Chondrocyte (in vitro differentiated cells): ENCODE measurements at places on chromosomes 6 and 20. TPM values are rescaled to one million over a fixed set of nuclear protein-coding genes. Genes with fewer than 3 reads are reported as not detected.

The TGM6 gene
- total RNA-seq: not detected in 3 replicates

The SLC22A16 gene
- total RNA-seq: not detected in 3 replicates

The EYS gene
- not detected in 3 replicates for total RNA-seq

The TUBB2B gene
- total RNA-seq: 109 to 119 TPM (median 117 TPM) in 3 replicates

The IRAK1BP1 gene
- total RNA-seq: 1.3 to 3.6 TPM (median 1.8 TPM) in 3 replicates

The INSM1 gene
- not detected in 3 replicates for total RNA-seq

The TCP11 gene
- total RNA-seq: not detected in 3 replicates

The SIGLEC1 gene
- total RNA-seq: 0.08 TPM in 1 of 3 replicates, not detected in the others

The CRISP3 gene
- total RNA-seq: not detected in 3 replicates

The TRIM31 gene
- not detected in 3 replicates for total RNA-seq

The CYP39A1 gene
- total RNA-seq: 0.31 to 0.62 TPM in 2 of 3 replicates, not detected in the other

The SLC17A2 gene
- not detected in 3 replicates for total RNA-seq

The HCK gene
- not detected in 3 replicates for total RNA-seq

DNA sequence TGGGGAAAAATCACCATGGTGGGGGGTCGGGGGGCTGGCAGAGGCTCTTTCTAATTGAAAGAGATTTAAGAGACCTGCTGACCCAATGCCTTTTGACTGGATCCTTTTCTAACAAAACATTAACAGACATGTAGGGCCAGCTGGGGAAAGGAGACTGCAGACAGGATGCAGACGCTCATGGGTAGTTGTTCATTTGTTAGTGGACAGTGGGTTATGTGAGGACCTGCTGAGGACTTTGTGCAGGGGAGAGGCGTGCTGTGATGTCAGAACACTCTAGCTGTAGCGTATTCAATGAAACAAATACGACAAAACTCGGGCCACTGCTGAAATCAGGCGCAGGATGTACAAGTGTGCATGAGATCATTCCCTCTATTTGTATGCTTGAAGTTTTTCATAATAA is 1.2 kb downstream of the IP6K3 start:
- H3K4me3 ChIP-seq: peak overlapping the region; percentile 67
- no peaks in the 10 kb centered on the region for H3K27me3 ChIP-seq
- H3K36me3 ChIP-seq: no peaks in the 10 kb centered on the region
- H3K4me1 ChIP-seq: peaks cover 46% of the 10 kb centered on the region
- DNase-seq: no peak

DNA sequence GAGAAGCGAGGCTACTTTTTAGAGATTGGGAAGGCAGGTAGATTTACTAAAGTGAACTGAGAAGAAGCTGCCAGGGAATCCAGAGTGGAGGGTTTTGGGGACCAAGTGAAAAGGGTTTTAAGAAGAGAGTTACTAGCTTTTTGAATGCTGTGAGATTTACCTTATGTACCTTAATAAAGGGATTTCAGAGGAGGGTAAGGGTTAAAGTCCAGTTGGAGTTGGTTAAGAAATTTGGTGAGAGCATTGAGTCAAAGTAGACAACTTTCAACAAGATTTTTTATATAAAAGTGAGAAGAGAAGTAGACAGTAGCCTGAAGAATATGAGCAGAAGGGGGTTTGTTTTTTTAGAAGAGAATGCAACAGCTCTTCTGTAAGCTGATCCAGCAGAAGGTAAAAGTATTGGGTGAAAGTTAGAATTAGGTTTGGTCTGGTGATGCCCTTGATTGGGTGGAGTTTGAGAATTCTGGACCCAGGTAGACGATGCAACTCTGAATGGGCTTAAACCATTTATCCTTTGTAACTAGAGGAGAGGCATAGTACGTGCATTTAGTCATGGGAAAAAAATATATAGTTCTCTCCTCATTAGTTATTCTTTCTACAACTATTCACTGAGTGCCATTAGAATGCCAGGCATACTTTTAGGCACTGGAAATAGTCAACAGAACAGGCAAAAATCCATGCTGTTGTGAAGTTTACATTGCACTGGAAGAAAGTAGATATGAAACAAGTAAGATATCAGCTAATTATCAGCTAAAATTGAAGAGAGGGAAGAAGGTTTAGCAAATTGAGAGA is 44.8 kb downstream of the ATRN start:
- no peak overlapping the region for H3K4me3 ChIP-seq
- H3K36me3 ChIP-seq: peaks cover 6% of the 10 kb centered on the region
- H3K27me3 ChIP-seq: no peaks in the 10 kb centered on the region
- DNase-seq: no peak
- peaks cover 32% of the 10 kb centered on the region for H3K4me1 ChIP-seq

DNA sequence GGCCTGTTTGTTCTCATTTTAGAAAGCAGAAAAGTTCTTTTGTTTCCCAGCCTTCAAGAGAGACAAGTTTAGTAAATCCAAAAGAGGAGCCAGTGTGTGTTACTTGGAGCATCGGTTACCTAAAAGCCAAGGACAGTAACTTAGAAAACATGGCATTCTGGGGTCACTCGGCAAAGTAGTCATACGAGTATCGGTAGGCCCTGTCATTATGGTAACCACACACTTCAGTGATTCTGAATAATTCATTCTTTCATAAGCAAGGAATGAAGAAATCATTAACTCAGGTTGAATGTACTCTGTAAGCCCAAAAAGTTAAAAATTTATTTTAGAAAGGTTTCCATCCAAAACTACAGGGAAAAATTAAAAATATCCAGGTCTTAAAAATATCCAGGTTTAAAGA is 34.0 kb downstream of the CNKSR3 start:
- H3K4me1 ChIP-seq: peaks cover 69% of the 10 kb centered on the region
- no peaks in the 10 kb centered on the region for H3K36me3 ChIP-seq
- no peaks in the 10 kb centered on the region for H3K27me3 ChIP-seq
- DNase-seq: no peak

- H3K4me1 ChIP-seq: peaks cover 38% of the 10 kb centered on the region
- no peak overlapping the region for H3K27ac ChIP-seq
- no peaks in the 10 kb centered on the region for H3K27me3 ChIP-seq
- no peak overlapping the region for H3K4me3 ChIP-seq
Measured at GRCh38 chr6:3333263-3333662, 74.5 kb downstream of the PSMG4 start.

- no peak overlapping the region for H3K27ac ChIP-seq
- no peak overlapping the region for H3K4me3 ChIP-seq
- no peaks in the 10 kb centered on the region for H3K27me3 ChIP-seq
- no peak for DNase-seq
- H3K36me3 ChIP-seq: peaks cover 2% of the 10 kb centered on the region
- H3K4me1 ChIP-seq: peaks cover 14% of the 10 kb centered on the region
Measured at GRCh38 chr20:23230766-23231385, 119.7 kb upstream of the NXT1 start.

DNA sequence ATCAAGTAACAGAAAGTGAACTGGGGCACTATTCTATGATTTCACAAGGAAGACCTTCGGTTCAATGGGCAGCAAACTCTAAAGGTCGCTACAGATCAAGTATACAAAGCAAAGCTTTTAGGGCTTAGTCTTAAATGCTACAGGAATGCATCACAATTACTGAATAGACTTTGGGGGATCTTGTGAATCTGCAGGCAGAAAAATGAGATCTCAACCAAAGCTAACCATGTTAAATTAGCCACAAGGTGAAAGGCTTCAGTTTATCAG is 98.0 kb upstream of the TMEM30A start:
- H3K27ac ChIP-seq: no peak overlapping the region
- no peak overlapping the region for H3K4me3 ChIP-seq
- H3K36me3 ChIP-seq: peaks cover 4% of the 10 kb centered on the region
- H3K27me3 ChIP-seq: peaks cover 2% of the 10 kb centered on the region

DNA sequence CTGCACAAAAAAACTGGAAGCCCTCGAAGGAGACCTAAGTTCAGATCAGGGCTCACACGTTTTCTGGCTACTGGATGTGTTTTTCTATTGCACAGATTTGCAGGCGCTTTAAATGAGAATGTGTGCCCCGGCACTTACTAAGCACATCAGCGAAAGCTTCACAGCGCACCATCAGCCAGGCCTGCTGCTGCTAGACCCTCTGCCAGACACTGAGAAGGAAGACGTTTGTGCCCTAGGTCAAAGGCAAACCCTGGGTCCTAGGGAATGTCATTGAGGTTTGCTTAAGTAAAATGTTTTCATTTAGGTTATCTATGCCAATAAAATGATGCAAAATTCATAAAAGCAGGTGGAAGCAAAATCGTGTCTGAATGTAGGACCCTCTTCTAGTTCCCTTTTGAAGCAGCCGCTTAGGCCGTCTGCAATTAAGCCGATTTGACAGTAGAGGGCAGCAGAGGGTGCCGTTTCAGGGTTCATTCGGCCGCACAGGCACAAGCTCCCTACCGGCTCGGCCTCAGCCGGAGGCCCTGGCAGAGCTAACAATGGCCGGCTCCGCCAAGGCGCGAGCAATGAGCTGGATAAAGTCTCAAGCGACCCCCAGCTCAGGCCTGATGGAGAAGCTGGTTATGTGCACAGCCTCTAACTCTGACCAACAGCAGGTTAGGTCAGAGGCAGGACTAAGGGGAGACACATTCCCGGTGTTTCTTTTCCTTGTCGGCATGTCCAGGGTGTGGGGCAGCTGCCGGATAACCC is 107.2 kb upstream of the FOXA2 start:
- peaks cover 22% of the 10 kb centered on the region for H3K4me1 ChIP-seq
- no peak overlapping the region for H3K27ac ChIP-seq
- no peak for DNase-seq
- no peak overlapping the region for H3K4me3 ChIP-seq

DNA sequence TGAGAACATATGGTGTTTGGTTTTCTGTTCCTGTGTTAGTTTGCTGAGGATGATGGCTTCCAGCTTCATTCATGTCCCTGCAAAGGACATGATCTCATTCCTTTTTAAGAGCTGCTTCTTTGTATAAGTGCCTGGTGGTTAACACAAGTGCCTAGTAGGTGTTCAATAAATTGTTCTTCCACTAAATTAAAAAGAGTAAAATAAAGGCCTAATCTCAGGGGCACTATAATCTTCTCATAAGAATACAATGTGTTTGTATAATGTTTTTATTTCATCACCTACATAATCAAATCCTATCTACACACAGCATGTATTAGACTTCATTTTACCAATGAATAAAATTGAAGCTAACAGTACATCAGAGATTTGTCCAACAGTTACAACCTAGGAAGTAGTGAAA is 252.7 kb downstream of the KHDC1L start:
- no peak for DNase-seq
- H3K27ac ChIP-seq: no peak overlapping the region
- no peaks in the 10 kb centered on the region for H3K27me3 ChIP-seq
- H3K36me3 ChIP-seq: no peaks in the 10 kb centered on the region
- H3K4me1 ChIP-seq: peaks cover 17% of the 10 kb centered on the region

GRCh38 chr6:75084018-75084417 is 121.8 kb downstream of the COL12A1 start:
- no peaks in the 10 kb centered on the region for H3K27me3 ChIP-seq
- peaks cover 72% of the 10 kb centered on the region for H3K4me1 ChIP-seq
- peak overlapping the region; percentile 43 for H3K27ac ChIP-seq
- DNase-seq: no peak
- H3K4me3 ChIP-seq: no peak overlapping the region

DNA sequence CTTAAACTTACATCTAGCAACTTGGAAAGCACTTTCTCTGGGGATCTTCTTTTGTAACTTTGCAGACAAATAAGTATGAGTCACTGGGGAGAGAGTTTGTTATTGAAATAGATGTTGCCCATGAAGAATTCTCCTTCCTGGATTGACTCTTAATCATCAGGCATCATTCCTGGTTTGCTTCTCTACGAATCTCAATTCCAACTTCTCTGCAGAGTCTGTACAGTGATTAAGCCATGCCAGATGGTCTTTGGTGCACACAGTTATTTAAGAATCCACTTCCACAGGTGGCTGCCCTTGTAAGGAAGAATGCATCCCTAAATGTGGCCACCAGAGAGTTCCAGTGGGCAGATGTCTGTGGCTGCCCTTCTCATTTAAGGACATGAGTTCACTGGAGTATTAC is 25.7 kb downstream of the MYCT1 start:
- no peaks in the 10 kb centered on the region for H3K4me1 ChIP-seq
- no peak overlapping the region for H3K27ac ChIP-seq
- DNase-seq: no peak

- no peak overlapping the region for H3K27ac ChIP-seq
- peaks cover 16% of the 10 kb centered on the region for H3K4me1 ChIP-seq
- H3K36me3 ChIP-seq: no peaks in the 10 kb centered on the region
- H3K27me3 ChIP-seq: no peaks in the 10 kb centered on the region
Measured at GRCh38 chr6:4598384-4598995, 177.7 kb upstream of the CDYL start.

GRCh38 chr6:16764188-16764950 is 3.1 kb upstream of the ATXN1 start:
- peak overlapping the region; percentile 50 for H3K27ac ChIP-seq
- peaks cover 65% of the 10 kb centered on the region for H3K4me1 ChIP-seq
- no peaks in the 10 kb centered on the region for H3K36me3 ChIP-seq

DNA sequence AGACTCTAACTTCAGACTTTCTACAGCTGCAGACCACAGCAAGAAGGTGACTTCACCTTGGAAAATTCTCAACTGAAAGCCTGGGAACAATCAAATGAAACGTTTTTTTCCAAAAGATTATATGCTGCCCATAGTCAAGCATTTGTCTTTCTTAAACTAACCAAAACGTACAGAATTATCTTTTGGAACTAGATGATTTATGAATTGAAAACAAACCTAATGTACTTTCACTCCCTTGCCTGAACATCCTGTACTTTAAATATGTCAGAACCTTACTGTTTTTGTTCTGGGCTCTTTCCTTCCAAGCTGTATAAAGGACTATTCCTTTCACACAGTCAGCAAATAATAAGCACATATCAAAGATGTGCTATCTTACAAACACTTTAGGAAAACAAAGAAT is 62.4 kb upstream of the TNFAIP3 start:
- peaks cover 27% of the 10 kb centered on the region for H3K4me1 ChIP-seq
- peak overlapping the region; percentile 67 for H3K27ac ChIP-seq
- no peak for DNase-seq
- no peaks in the 10 kb centered on the region for H3K27me3 ChIP-seq
- H3K4me3 ChIP-seq: no peak overlapping the region

GRCh38 chr6:42295181-42295580 is 77.5 kb upstream of the MRPS10 start:
- no peaks in the 10 kb centered on the region for H3K27me3 ChIP-seq
- H3K4me3 ChIP-seq: no peak overlapping the region
- no peak overlapping the region for H3K27ac ChIP-seq

GRCh38 chr20:38267296-38267695 is 6.8 kb upstream of the KIAA1755 start:
- peaks cover 41% of the 10 kb centered on the region for H3K4me1 ChIP-seq
- no peak overlapping the region for H3K4me3 ChIP-seq
- H3K27ac ChIP-seq: no peak overlapping the region
- H3K36me3 ChIP-seq: peaks cover 5% of the 10 kb centered on the region
- no peaks in the 10 kb centered on the region for H3K27me3 ChIP-seq

DNA sequence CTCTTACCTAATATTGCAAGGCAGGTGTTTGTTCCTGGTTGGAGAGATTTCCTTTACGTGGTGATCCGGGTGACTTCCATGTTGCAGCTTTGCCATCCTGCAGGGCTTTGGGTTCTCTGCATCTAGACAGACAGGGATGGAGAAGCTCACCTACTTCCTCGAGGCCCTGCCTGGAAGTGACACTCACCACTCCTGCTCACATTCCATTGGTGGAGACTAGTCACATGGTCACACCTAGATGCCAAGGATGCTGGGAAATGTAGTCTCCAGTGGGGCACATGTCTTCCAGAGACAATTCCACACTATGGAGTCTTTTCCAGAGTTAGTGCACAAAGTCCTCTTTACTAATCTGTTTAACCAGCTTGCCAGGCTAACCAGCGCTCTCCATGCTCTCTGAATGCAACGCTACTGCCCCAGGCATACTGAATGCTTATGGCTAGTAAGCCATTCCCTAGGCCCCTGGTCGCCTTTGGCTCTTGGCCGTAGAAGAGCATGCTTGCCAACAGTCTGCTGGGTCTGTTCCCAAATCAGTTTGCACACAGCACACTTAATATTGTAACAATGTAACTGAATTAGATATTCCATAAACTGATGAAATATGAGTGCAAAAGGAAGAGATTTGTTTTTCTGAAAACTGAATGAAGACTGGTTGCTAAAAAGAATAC is 6.7 kb upstream of the KCNK15 start:
- peaks cover 37% of the 10 kb centered on the region for H3K4me1 ChIP-seq
- peaks cover 8% of the 10 kb centered on the region for H3K27me3 ChIP-seq
- H3K27ac ChIP-seq: no peak overlapping the region
- DNase-seq: no peak
